ENCODE measurements at places on chromosomes 6 and 20.

- DNase-seq, result peak; percentile 77
These were observed 275.0 kb upstream of the FLRT3 start for GRCh38 chr20:14612391-14612790.

- peak; percentile 24 for DNase-seq
These were observed 97.2 kb downstream of the KIF16B start for GRCh38 chr20:16476032-16476431.

GRCh38 chr6:44156494-44157151 is 2.0 kb upstream of the CAPN11 start:
- no peak for DNase-seq

GRCh38 chr6:123810948-123811347 is 7.3 kb downstream of the NKAIN2 start:
- DNase-seq, result no peak

DNA sequence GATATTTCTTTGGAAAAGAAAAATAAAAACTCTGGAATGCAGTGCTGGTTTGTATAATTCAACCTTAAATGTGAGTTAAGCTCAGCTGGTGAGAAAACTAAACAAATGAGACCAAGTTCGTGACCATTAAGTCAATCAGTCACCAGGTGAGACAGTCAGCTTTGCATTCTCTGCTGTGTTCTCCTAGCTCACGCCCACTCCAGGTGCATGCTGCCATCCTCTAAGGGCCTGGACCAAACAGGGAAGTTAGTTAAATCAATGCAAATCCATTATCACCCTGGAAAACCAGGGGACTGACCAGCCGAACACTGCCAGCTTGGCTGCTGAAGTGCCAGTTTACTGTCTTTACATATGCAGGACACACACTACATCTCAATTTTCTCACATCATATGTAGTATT is 7.2 kb downstream of the TPBG start:
- no peak for DNase-seq

DNA sequence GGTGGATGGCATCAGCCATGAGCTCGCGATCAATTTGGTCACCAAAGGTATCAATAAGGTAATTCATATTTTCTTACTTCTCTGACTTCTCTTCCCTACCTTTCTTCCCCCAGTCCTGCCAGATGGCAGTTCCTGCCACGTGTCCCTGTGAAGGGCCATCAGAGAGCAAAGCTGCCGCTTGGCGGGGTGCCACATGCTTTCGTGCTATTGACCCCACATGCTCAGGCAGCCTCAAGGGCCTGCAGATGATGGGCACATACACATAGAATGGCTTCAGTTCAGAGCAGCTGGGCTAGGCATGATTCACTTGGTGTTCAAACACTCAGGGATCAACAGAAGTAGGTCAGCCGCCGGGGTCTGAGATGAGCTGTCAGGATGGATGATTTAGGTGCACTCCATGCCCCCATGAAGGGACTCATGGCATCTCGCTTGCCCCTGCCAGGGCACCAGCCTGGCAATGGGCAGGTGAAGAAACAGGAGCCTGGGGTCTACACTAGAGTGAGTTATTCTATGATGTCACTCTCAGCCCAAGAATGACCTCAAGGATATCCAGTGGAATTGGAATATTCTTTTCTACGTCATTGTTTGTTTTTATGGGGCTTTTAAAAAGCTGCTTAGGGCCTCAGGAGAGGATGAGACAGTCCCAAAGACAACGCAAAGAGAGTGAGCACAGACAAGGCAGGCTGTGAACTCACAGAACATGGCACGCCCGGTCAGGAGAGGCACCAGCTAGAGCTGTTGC is 25.5 kb downstream of the BANF2 start:
- DNase-seq, result no peak

GRCh38 chr6:89302195-89302770 is 12.8 kb downstream of the GABRR2 start:
- DNase-seq, result no peak

DNA sequence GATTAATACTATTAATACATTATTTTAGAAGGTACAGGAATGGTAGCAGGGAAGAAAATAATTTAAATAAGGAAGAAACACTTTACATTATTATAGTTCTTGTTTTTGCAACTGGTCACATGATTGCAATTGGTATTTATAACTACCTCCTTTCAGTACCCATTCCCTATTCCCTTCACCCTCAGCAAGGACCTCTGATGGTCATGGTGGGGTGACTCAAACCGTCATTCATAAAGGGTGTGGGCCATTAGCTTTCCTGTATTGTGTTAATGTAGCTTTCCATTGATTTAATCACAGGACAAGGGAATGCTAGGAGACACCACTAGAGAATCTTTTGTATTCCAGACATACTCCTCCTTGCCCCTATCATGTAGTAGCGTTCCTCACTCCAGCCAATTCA is 47.2 kb upstream of the TMEM244 start:
- no peak for DNase-seq

DNA sequence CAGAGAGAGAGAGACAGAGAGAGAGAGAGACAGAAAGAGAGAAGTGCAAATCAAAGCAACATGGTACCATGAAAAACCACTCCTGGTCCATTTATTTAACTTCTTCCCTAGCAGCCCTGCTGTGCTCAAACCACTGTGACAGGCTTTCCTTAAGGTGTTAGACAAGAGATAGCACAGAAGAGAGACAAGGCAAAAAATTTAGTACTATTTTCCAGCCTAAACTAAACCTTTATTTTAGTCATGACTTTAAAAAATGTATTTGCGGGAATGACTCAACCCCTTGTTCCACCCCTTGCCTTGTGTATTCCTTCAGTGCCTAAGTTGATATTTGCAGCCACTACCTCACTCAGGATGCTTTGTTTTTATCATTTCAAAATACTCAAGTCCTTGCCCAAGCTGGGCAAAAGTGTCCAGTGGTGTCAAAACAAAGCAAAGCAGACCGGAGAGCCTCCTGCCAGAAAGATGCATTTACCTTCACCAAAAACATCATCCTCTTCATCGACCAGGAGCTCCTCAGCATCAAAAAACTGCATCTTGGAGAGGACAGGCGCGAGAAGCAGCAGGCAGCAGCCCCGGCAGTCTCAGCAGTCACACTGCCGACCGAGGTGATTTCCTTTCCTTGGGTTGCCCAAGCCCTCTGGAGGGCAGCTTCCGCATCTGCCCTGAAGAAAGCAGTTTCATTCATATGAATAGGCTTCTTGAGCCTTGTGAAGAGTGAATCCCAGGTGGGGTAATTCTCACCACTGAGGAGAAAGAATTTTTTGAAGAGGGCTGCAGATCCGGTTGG is at the start of gene RIPOR2:
TSS of gene RIPOR2 (minus strand) at position 595 of the 787 bp plus-strand sequence. CDS start at position 533, 62 bp downstream.
- no peak for DNase-seq

- DNase-seq, result no peak
These were observed 20.1 kb upstream of the ISM1 start for GRCh38 chr20:13200767-13201500.

DNA sequence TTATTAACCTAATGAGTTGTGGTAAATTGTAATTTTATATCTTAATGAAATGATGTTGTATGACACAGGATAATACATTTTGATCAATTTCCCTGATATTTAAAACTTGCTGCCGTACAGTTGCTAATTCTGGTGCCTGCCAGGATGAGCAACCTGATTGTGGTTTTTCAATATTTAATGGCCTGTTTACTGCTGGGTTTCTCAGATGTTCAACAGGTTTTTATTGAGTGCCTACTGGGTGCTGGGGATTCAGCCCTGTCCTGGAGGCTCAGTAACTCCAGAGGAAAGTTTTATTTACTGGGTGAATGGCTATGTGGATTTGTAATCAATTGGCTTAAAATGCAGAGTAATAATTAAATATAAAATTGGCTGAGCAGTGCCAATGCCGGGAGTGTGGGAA is 8.0 kb downstream of the TOX2 start:
- no peak for DNase-seq

GRCh38 chr6:71034563-71035345 is 77.9 kb upstream of the B3GAT2 start:
- DNase-seq, result no peak

DNA sequence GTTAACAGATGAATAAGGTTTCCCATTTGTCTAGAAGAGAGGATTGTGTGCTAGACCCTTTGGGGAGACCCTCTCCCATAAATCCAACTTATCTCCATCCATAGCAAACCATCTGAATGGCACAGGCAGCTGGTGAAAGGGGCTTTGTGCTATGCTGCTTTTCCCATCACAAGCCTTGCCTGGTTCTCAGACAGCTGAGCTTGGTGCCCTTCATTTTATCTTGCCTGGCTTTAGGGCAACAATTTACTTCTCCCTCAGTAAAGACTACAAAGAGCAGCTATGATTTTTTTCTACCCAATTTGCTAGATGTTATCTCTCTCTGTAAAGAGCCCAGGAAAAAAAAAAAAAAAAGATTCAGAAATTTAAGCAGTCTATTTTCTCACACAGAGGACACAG is 117.0 kb upstream of the COL21A1 start:
- no peak for DNase-seq

- DNase-seq, result no peak
These were observed 106.8 kb upstream of the MARCKS start for GRCh38 chr6:113750151-113750855.

GRCh38 chr6:145534989-145535388 is 200.3 kb downstream of the EPM2A start:
- no peak for DNase-seq

GRCh38 chr6:13273931-13274706 is 54.2 kb downstream of the TBC1D7 start:
- DNase-seq, result no peak

DNA sequence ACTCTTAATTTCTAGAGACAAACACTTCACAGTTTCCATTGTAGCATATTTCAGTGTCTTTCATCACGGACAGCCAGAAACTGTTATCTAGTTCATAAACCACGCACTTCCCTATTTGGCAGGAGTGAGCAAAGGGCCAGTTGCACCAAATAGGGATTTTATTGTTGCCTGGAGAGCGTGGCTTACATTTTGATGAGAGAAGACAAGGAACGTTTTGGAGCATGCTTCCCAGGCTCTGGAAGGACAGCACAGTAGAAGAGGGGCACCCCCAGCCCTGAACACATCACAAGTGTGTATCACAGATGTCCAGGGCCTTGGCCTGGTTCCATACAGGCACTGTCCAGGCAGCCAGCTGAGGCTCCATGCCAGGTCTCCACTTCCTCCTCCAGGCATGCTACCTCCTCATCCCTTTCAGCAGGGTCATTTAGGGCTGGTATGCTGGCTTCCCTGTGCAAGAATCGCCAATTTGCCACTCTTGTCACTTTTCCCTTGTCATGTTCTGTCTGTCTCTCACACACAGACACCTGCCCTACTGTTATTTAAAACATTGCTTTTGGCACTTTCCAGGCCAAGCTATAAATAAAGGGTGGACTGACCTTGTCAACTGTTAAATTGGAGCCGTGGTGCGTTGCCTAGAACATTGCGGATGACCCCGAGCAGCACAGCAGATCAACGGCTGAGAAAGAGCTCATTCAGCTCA is 235.0 kb upstream of the GMDS start:
- DNase-seq, result no peak

- DNase-seq, result no peak
These were observed 42.0 kb downstream of the DOK5 start for GRCh38 chr20:54517241-54517975.

DNA sequence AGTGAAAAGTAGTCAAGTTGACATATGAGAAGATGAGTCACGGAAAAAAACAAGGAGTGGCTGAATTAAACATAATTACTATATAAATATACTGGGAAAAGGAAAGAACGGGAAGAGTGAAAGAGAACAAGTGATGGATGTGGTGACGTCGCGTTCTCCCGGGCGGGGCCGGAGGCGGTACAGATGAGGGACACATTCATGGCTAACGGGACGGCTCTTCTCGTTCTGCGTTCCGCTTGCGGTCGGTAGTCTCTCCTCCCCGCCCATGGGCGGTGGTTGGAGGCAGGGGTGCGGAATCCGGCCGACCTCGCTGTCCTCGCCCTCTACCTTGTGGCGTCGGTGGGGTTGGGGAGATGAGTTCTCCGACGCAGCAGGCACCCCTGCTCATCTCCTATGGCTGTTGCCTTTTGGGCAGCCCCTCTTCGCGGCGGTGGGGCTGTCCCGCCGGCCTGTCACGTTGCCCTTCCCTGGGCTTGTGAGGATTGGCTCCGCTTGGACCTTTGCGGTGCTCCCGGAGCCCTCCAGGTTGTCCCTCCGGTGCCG is 22.5 kb downstream of the HLA-G start:
- DNase-seq, result no peak

DNA sequence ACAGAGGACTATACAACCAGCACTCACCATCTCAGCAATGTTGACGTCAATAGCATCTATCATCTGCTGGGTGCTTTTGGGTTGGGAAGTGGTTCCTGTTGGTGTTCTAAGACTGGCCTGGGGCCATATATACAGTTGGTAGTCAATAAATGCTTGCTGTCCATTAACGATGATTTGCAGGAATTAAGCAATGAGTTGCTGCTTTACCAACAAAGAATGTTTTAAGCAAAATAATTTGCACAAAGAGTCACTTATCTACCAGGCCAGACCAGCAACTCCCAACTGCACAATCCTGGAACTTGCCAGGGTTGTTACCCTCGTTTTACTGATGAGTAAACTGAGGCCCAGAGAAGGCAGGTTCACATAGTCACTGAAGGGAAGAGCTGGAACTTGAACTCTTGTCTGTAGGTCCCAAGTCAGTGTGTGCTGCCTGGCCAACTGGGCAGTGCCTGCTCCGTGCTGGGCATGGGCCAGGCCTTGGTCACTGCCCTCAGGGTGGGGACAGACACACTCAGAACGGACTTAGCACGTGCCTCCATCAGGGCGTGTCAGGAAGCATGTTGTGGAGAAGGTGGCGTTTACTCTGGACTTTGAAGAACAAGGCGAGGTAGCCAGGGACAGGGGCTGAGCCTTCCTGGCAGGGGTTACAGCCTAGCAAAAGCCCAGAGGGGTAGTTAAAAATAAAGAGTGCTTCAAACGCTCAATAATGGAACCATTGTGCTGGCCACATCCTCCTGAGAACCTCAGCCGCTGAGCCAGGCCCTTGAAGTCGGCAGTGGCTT is 2.5 kb upstream of the SRC start:
- no peak for DNase-seq

DNA sequence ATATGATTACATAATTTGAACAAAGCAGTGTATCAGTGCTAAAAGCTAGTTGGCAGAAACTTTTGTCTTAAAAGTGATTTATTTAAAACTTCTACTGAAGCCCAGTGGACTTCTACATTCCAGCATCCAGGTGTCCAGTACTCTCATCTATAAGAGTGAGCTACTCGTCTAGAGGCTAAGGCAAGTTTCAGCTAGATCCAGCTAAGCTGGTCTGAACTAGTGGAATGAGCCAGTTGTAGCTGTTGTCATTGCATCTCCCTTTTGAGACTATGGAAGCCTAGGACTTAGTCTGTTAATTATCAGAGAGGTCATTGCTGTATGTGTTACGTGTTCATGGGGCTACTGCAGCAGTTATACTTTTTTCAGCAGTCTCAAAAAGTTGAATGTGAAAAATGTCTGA is 165.1 kb downstream of the ZFAND3 start:
- DNase-seq, result no peak

- no peak for DNase-seq
These were observed 134.5 kb downstream of the VEGFA start for GRCh38 chr6:43904311-43905123.

Data from skeletal muscle cell (primary cell).